ENCODE measurements at places on chromosomes 11 and 22.

DNA sequence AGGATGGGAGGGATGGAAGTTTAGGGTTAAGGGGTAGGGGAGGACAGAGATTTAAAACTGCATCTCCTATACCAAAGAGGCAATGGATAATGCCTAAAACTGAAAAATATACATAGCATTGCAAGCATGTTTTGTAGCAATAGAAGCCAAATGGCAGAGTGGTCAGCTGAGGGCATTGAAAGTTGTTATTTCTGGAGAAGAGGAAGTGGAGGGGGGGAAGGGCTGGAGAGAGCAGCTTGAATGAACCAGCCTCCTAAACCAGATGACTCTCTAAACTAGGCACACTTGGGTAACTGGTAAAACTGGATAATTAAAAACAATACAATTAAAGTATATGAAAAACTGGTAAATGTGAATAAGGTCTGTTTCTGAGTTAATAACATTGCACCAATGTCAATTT is 70.3 kb upstream of the TP53I11 start:
- DNase-seq: no peak

- no peak for DNase-seq
These were observed 3.3 kb upstream of the CRYBB3 start for GRCh38 chr22:25196326-25196725.

GRCh38 chr11:72363112-72363511 is 71.2 kb downstream of the CLPB start:
- DNase-seq: no peak

DNA sequence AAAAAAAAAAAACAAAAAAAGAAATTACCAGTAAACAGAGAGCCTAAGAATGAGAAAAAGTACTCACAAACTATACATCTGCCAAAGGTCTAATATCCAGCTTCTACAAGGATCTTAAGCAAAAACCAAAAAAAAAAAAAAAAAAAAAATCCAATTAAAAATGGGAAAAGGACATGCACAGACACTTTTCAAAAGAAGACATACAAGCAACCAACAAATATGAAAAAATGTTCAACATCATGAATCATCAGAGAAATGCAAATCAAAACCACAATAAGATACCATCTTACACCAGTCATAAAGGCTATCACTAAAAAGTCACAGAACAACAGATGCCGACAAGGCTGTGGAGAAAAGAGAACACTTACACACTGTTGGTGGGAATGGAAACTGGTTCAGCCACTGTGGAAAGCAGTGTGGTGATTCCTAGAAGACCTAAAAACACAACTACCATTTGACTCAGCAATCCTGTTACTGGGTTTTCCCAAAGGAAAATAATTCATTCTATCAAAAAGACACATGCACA is 18.3 kb downstream of the MS4A6A start:
- DNase-seq: no peak

DNA sequence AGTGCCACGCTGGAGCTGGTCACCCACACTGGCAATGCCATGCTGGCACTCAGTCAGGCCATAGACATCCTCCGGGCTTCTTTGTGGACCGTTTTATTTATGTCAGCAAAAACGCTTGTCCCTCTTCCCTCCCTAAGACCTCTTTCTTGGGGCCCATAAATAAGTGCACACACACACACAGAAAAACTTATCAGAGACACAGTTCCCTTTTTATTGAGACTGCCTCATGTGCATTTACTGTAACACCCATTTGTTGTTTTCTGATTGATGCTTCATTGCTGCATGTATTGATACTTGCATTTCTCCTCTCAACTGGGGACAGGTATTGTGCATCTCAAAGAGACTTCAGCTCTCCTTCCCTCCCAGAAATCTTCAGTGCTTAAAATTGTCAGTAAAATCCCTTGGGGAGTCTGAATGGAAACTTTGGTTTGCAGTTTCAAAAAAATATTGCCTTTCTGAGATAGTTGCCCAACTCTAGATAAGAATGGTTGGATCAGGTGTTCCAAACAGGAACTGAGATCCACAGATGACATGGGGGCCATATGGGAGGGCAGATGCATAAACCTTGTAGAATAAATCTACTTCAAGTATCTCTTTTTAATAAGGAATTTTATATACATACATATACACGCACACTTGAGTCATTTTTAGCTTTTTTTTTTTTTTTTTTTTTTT is 50.9 kb downstream of the PPP2R1B start:
- DNase-seq: no peak

GRCh38 chr11:47143322-47143721 is 33.4 kb downstream of the ARFGAP2 start:
- no peak for DNase-seq

DNA sequence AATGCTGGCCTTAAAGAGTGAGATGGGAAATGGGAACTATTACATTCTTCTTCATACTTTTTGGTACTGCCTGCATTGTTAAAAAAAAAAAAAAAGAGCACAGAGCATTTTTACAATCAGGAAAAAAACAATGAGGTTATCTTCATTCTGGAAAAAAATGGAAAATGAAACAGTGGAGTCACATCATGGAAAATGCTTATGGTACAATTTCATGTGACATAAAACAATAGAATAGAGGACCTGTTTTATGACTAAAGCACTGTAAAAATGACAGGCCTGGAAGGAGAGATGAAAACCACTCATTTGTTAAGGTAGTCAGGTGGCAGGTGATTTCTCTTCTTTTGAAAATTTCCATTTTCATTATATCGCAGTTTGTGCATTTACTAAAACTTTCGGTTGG is 75.0 kb downstream of the TIMP3 start:
- no peak for DNase-seq

DNA sequence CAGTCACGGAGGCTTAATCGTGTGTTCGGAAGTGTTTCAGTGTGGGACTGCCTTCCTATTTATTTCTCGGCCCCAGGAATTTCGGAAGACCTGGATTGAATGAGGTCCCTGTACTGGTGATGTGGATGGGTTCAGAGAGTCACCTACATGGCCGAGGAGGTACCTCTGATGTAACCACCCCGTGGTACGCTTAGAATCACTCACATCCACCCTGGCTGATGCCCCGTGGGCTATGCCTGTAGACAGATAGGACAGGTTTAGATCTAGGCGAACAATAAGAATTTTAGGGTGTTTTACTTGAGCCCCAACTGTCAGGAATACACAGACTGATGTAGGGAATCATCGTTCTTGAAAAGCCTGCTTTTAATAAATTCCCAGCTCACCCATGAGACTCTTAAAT is 2.0 kb downstream of the MPPED1 start:
- no peak for DNase-seq

- DNase-seq: no peak
These were observed 132.0 kb downstream of the ELP4 start for GRCh38 chr11:31641477-31642062.

- no peak for DNase-seq
These were observed 19.3 kb downstream of the MTFP1 start for GRCh38 chr22:30444632-30445437.

- peak; percentile 57 for DNase-seq
These were observed 2.1 kb downstream of the LPXN start for GRCh38 chr11:58573451-58574104.

DNA sequence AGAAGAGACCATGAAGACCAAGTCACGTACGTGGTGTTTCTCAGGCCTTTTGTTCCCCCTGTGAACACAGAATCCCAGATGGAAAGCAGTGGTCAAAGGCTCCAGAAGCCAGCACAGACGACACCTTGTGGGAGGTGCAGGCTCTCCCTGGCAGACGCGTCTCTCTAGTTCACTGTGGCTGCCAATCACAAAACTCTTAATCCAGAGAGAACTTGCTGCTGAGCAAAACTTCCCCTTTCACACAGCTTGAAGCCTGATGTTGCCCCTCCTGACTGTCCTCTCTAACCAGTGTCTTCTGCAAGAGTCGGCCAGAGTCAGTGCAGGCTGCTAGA is 67.1 kb downstream of the PIWIL3 start:
- no peak for DNase-seq

GRCh38 chr11:43788421-43788820 is 92.2 kb upstream of the ALKBH3 start:
- no peak for DNase-seq
